ENCODE measurements at places on chromosomes 4 and X. TPM values are rescaled to one million over a fixed set of nuclear protein-coding genes. Genes with fewer than 3 reads are reported as not detected.

The PCSK1N gene
- 1.8 TPM for polyA plus RNA-seq

The CXCL3 gene
- polyA plus RNA-seq, result 0.86 TPM

The CFP gene
- 1.5 TPM for polyA plus RNA-seq

The UGT2A3 gene
- polyA plus RNA-seq, result 0.04 TPM

The VEGFC gene
- polyA plus RNA-seq, result 16.7 TPM

The ADH1B gene
- polyA plus RNA-seq, result 214 TPM

The LAMTOR3 gene
- polyA plus RNA-seq, result 49.4 TPM

The DOK7 gene
- polyA plus RNA-seq, result 2.1 TPM

The ATP1B4 gene
- not detected for polyA plus RNA-seq

The SRPK3 gene
- 0.23 TPM for polyA plus RNA-seq

The PPBP gene
- polyA plus RNA-seq, result 0.62 TPM

The ADH6 gene
- not detected for polyA plus RNA-seq

The BLTP1 gene
- polyA plus RNA-seq, result 14.7 TPM

The MCUB gene
- polyA plus RNA-seq, result 20.9 TPM

The ETNPPL gene
- polyA plus RNA-seq, result 0.67 TPM

The SLC34A2 gene
- polyA plus RNA-seq, result 0.40 TPM

The HTN1 gene
- not detected for polyA plus RNA-seq

The EPGN gene
- 0.97 TPM for polyA plus RNA-seq

The TIGD2 gene
- polyA plus RNA-seq, result 2.3 TPM

The PASD1 gene
- not detected for polyA plus RNA-seq

The XAGE1A gene
- polyA plus RNA-seq, result not detected

The RIPPLY1 gene
- polyA plus RNA-seq, result 0.40 TPM

The RNF128 gene
- 1.9 TPM for polyA plus RNA-seq

The SOD3 gene
- polyA plus RNA-seq, result 117 TPM

The RHOXF2 gene
- polyA plus RNA-seq, result not detected

The GPR50 gene
- not detected for polyA plus RNA-seq

The TRIM75 gene
- polyA plus RNA-seq, result not detected

The CTPS2 gene
- polyA plus RNA-seq, result 6.7 TPM

The VSIG1 gene
- polyA plus RNA-seq, result 11.1 TPM

The BTK gene
- polyA plus RNA-seq, result 3.0 TPM

The ZMAT1 gene
- polyA plus RNA-seq, result 6.3 TPM

The UGT2B10 gene
- not detected for polyA plus RNA-seq

The BEX2 gene
- polyA plus RNA-seq, result 1.1 TPM

The POF1B gene
- polyA plus RNA-seq, result 2.8 TPM

The CSAG3 gene
- not detected for polyA plus RNA-seq

The PDGFRA gene
- 51.3 TPM for polyA plus RNA-seq

The CT83 gene
- polyA plus RNA-seq, result not detected

The BMP3 gene
- 1.7 TPM for polyA plus RNA-seq

The PCDH11X gene
- polyA plus RNA-seq, result 0.03 TPM

The ALB gene
- 0.56 TPM for polyA plus RNA-seq

The CNKSR2 gene
- 0.76 TPM for polyA plus RNA-seq

The DCAF8L2 gene
- not detected for polyA plus RNA-seq

The SLIT2 gene
- polyA plus RNA-seq, result 1.2 TPM

The TMEM47 gene
- polyA plus RNA-seq, result 2.7 TPM

The RHOXF2B gene
- polyA plus RNA-seq, result not detected

The FAM184B gene
- polyA plus RNA-seq, result 0.02 TPM

The IKBKG gene
- 20.2 TPM for polyA plus RNA-seq

The SLC9A7 gene
- 2.5 TPM for polyA plus RNA-seq

The OPHN1 gene
- 0.98 TPM for polyA plus RNA-seq

The SLC7A11 gene
- polyA plus RNA-seq, result 0.75 TPM

The ASB11 gene
- 0.28 TPM for polyA plus RNA-seq

The MAGEB17 gene
- 0.14 TPM for polyA plus RNA-seq
